ENCODE measurements at places on chromosomes 12 and 14.

GRCh38 chr12:123269896-123270213 lies 1.8 kb downstream of the CDK2AP1 start:
- no peak for DNase-seq

DNA sequence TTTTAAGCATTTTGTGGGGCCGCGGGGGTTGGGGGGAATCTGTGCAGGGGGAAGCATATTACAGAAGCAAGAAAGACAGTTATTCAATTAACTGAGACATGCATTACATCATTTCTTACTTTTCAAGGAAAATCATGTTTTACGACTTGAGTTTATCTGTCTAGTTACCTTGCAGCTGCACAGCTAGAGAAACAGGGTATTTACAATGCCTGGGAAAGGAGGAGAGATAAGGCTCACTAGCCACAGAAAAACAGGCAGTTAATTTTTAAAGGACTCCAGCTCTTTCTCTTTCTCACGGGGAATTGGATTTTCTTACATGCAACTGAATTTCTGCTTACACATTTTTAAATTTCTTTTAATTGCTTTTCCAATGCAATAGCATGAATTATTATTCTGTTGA lies 22.2 kb downstream of the FCF1 start:
- no peak for DNase-seq

DNA sequence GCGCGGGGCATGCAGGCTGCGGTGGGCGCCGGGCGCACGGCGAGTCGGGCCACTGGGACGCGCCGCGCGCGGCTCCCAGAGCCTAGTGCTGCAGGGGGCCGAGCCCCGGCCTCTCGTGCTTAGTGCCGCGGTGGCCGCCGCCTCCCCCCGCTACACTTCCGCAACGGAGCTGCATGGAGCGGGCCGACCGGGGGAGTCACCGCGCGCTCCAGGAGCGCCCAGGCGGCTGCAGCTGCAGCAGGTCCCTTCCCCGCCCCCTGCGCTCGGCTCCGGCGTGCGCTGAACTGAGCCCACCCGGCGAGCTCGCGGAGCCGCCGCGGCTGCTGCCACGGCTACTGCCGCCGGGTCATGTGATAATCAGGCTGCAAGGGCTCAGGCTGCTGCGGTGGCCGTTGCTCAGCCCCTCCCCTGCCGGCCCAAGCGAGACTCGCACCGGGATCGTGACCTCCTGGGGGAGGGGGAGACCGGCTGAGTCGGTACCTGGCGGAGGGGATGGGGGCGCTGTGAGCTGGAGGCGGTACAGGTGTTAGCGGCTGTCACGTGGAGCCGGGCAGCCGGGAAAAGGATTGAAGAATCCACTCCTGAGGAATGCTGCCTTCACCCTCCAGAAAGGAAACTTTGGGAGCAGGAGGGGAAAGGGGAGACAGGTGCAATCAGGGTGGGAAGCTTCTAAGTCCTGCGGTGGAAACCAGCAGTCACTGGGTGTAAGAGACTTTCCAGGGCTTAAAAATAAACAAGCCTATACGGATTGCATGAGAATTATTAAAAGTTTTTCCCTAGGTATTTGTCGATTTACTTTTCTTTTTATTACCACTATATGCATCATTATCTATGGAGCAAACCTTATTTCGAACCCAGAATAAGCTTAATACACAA lies at the start of gene PPM1H:
Gene PPM1H, minus strand, starts transcription at position 352 of the 876 bp plus-strand sequence. CDS start 414 bp downstream, outside the sequence.
- DNase-seq, result peak; percentile 41

DNA sequence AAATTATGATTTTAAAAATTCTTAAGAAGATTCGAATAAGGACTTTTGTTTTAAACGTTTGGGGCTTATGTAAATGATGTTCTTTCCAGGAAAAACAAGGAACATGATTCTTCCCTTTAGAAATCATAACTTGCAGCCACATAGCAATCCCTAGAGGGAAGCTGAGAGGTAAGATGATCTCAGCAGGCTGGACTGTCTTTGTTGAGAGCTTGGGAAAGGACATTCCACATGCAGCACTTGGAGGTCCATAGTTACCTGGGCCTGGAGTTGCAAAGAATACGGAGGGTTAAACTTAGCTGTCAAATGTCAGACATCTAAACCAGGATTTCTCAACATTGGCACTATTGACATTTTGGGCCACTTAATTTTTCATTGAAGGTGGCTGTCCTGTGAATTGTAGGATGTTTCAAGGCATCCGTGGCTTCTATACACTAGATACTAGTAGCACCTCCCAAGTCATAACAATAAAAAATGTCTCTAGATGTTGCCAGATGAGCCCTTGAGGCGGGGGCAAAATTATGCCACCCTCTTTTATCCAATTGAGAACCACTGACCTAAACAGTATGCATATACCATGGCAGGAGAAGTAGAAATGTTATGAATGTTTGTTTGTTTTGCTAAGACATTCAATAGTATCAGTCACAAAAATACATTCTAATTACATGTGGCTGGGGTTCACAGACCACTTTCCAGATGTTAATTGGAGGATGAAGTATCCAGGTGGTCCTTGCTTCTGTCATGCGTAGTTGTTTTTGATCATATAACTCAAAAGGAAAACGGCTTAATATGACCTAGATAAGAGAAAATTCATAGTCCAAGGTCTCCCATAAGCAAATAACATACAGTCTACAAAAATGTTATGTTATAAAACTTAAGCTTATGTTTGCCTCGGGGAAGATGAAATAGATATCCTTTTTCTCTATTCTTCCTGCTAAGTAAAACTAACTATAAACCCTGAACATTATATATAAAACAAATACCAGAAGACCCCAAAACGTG lies 30.5 kb downstream of the TTC6 start:
- DNase-seq, result no peak

DNA sequence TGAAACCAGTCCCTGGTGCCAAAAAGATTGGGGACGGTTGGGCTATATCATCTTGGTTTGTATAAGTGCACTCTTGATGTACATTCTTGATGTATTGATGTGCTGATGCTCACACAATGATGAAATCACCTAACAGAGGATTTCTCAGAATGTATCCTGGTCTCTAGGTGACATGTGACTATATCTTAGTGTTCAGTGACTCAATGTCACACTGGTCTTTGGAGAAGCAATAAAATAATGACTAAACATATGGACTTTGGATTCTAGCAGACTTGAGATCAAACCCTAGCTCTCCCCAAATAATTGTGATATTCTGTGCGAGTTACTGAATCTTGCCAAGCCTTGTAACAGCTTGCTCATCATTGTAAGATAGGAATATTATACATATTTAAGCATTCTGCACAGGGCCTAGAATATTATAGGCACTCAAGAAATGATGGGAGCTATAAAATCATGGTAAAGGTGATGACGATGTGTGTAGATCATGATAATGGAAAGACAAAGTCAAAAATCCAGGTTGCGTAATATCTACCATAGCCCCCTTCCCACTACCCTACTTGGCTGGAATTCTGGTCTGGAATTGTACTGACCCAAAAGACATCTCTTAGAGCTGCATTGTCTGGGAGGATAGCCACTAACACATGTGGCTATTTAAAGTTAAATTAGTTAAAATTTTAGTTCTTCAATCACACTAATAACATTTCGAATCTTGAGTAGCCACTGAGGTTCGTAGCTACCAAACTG lies 117.6 kb upstream of the PWP1 start:
- DNase-seq, result no peak

DNA sequence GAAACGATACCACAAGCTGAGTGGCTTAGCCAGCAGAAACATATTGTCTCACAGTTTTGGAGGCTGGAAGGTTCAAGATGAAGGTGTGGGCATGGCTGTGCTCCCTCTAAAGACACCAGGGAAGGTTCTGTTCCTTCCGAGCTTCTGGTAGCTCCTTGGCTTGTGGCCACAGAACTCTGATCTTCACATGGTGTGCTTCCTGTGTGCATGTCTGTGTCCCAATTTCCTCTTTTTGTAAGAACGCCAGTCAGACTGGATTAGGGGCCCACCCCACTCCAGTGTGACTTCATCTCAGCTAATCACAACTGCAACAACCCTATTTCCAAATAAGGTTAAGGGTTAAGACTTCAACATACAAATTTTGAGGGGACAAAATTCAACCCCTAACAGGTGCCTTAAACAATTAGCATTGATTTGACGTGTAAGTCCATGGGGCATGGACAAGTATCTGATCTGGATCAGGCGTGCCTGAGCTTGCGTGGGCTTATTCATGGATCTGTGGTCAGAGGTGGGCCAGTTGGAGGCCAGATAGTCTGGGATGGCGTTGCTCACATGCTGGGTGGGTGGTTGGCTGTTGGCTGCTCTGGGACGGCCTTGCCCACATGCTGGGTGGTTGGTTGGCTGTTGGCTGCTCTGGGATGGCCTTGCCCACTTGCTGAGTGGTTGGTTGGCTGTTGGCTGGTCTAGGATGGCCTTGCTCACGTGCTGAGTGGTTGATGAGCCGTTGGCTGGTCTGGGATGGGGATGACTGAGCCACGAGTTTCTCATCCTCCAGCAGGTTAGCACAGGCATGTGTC lies 88.5 kb downstream of the LGMN start:
- no peak for DNase-seq

- DNase-seq, result no peak
These were observed 384.8 kb downstream of the EGLN3 start for GRCh38 chr14:33566082-33566481.

- no peak for DNase-seq
These were observed 14.9 kb upstream of the MLXIP start for GRCh38 chr12:122063694-122064024.

DNA sequence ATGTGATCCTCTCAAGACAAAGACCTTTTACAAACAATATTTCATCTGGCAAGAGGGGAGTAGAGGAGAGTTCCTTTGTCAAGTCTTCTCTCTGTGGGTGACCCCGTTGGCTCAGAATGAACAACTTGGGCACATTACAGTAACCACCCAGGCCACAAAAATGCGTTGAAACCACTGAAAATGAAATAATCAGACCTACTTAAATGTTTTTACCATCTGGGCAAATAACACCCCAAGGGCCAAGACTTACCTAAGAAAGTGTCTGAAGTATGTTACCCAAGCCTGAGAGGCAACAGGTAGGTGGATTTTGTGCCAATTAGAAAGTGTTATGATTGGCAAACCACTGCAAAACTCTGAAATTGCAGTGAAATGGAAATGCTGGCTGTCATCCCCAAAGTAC lies 1.3 kb downstream of the TC2N start:
- DNase-seq, result no peak

GRCh38 chr12:65450625-65451024 lies 172.1 kb downstream of the MSRB3 start:
- no peak for DNase-seq

DNA sequence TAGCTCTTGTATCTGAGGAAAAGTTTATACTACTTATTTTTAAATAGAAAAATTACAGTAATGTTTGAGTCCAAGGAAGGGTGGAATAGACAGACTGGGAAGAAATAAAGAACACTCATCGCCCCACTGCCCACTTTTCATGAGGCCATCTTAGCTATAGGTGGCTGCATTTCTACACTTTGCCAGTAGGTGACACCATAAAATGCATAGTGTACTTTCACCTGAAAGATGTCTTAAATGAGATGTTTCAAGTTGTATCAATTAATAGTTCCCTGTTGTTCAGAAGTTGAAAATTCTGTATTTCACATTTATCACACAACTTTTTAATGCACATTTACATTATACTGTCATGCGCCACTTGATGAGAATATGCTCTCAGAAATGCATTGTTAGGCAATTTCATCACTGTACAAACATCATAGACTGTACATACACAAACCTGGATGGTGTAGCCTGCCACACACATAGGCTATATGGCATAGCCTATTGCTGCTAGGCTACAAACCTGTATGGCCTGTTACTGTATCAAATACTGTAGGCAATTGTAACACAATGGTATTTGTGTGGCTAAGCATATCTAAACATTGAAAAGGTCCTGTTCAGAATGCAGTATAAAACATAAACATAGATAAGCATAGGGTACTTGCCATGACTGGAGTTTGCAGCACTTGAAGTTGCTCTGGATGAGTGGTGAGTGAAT lies 27.6 kb downstream of the PMCH start:
- DNase-seq, result no peak

DNA sequence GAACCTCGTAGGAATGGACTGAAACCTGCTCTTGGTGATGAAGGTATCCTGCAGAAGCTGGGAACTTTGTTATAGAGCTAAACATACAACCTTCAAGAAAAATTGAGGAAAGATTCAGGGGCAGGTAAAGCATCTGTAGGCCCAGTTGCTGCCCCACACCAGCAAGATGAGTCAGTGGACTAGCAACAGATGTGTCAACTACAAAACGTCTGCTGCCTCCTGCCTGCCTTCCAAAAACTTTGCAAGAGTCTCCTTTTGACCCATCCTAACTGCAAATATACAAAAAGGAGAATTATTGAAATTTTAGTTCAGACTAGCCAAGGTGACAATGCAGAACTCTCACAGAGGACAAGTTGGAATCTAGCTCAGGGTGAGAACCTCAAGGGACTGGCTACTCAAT lies 60.9 kb upstream of the TMTC1 start:
- DNase-seq, result no peak

GRCh38 chr12:95642583-95642982 lies 91.3 kb upstream of the USP44 start:
- DNase-seq, result no peak

DNA sequence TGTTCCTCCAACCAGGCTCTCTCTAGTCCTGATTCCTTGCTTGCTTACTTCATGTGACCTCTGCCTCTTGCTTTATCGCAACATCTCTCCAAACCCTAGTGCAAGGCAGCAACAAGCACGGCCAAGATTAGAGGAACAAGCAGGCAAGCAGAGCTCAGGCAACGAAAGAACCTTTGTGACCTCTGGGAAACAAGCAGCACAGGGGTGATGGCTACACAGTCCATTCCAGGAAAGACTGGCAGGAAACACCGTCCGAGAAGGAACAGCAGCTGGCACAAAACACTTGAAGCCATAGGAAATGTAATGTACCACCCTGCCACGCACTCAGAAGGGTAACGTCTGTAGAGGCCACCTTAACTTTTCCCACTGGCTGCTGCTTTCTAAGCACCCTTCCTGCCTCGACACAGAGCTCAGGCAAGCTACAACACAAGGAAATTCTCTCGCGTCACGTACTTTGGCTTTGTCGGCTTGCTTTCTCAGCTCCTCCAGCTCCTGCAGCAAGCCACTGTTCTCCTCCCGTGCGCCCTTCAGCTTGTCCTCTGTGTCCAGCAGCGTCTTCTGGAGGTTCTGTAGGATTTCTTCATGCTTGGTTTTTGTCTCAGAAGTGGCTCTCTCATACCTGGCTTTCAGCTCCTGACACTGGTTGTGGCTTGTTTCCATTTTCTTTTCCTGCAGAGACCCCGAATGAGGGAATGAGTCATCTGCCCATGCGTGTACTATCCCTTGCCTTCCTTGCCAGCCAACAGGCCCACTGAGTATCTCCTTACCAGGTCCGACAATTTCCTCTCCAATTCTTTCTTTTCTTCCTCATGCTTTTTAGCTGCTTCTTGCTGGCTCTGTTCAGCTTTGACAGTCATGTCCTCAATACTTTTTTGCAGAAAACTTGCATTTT lies 61.4 kb upstream of the VPS33A start:
- DNase-seq, result no peak

Data from CD4-positive, CD25-positive, alpha-beta regulatory T cell (primary cell).